Omental fat pad (tissue), 4 donors: ENCODE measurements at places on chromosomes 13 and 19.

DNA sequence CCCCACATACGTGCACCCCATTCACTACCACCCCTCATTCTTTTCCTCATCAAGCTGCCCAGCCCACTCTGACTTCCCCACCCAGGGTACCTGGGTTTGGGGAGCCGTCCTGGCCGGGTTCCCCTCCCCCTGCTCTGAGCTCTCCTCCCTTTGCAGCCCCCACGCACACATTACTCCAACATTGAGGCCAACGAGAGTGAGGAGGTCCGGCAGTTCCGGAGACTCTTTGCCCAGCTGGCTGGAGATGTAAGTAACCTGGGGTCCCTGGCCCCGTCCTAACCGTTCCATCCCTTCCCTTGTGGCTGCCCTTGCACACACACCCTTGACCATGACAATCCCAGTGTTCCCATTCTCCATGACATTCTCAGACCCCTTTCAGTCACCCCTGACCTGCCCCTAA is 2.6 kb downstream of the CAPNS1 start:
- DNase-seq, result no peak

- DNase-seq, result no peak
Observed at GRCh38 chr19:9943744-9944143, 7.4 kb upstream of the OLFM2 start.

DNA sequence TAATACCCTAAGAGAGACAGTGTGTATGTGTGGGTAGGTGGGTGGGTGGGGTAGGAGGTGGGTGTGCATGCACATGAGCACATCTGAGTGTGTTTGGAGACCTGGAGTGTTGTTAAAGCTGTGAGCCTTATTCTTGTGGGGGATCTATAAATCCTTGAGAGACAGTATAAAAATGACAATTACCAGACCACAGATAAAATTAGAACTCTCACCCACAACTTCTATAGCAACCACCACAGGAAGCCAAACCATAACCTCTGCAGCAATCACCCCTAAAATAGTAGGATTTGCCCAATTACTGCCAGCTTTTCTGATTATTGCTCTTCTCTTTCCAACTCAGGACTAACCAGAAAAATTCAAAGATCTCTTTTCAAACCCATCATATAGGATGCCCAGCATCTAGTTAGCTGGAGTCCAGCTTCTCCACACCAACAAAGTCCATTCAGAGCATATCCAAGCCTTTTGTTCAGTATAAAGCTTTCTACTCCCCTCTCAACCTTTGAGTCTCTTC is 93.4 kb upstream of the SLITRK1 start:
- no peak for DNase-seq

GRCh38 chr13:114173745-114174144 is 5.3 kb upstream of the CFAP97D2 start:
- DNase-seq, result no peak

DNA sequence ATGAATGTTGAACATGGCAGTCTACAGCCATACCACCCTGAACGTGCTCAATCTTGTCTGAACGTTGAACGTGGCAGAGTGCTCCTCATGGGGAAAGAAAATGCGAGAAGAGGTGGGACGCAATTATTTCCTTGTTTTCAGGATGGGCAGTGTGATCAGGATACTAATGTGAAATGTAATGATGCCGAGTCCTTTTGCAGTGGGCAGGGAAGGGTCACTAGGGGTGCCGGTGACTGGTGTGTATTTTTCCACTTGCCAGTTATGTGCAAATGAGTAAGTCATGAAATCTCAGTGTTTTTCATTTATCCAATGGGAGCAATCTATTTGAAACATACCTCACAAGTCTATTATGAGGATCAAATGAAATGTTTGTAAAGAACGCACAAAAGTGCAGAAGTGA is 84.8 kb downstream of the LNX2 start:
- no peak for DNase-seq

DNA sequence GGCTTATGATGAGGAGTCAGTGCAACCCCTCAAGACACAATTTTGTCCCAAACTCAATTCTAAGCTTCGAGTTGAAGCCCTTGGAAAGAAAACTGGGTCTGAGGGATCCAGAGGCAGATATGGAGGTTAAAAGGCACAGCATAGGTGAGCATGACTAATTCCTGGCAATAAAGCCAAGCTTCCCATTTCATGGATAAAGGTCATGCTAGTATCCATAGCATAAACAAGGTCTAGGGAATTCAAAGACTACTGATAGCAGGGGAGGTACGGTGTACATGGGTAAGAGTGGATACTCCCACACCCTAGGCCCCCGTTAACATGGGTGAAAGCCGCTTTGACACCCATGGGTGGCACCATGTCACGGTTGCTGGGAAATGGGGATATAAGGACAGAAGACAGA is 24.0 kb downstream of the MED4 start:
- DNase-seq, result no peak

- DNase-seq, result no peak
Observed at GRCh38 chr19:44909775-44910174, 4.2 kb downstream of the APOE start.

DNA sequence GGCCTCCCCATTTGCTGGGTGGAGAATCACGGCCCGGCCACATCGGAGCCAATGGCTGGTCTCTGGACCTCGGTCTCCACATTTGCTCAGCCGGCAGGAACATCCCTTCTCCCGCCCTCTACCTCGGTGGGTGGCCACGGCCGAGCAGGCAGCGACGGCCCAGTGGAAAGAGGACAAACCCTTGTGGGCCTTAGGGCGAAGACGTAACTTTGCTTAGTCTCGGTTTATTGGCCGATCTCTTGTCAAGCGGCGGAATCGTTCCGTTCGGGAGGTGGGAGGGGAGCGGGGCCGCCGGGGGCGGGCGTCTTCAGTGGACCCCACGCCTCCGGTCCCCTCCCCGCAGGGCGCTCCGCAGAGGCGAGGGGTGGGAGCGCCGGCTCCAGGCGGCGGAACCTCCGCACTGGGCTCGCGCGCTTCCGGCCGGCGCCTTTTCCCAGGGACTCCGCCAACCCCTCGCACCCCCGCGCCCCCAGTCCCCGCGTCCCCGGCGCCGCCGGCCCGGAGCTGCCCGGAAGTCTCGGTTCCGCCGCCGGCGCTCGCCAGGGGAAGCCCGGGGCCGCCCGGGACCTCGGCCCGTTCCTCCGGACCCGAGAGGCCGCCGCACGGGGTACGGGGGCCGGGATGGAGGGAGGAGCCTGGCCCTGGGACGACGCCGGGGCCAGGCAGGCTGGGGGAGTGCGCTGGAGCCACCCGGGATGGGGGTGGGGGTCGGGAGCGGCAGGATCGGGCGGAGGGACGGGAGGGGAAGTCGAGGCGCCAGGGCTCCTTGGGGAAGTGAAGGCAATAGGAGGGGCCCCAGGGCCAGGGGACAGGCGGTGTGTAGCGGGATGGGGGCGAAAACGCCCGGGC is at the start of gene ZNF580:
TSS of gene ZNF580 (plus strand) at position 426 of the 849 bp plus-strand sequence. CDS start 1,507 bp downstream, outside the sequence.
- DNase-seq, result no peak

DNA sequence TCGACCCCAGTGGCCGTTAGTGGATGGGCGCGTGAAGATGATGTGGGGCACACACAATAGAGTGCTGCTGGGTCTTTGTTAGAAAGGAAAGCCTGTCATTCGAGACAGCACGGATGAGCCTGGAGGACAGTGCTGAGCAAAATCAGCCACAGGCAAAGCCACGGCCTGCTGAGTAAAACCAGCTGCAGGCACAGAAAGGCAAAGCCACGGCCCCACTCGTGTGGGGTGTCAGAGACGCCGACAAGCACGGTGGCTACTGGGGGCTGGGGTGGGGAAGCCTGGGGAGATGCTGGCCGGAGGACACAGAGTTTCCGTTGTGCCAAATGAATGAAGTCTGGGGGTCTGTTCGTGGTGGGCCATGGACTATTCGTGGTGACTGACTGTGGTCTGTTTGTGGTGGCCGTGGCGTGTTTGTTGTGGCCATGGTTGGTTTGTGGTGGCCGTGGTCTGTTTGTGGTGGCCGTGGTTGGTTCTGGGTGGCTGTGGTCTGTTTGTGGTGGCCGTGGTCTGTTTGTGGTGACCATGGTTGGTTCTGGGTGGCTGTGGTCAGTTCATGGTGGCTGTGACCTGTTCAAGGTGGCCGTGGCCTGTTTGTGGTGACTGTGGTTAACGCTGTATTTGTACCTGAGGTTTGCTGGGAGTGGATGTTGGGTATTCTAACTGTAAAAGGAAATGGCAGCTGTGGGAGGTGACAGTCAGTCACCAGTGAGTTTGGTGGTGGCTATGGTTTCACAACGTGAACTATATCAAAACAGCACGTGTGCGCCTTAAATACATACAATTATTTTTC is 36.3 kb downstream of the MCF2L start:
- DNase-seq, result no peak

DNA sequence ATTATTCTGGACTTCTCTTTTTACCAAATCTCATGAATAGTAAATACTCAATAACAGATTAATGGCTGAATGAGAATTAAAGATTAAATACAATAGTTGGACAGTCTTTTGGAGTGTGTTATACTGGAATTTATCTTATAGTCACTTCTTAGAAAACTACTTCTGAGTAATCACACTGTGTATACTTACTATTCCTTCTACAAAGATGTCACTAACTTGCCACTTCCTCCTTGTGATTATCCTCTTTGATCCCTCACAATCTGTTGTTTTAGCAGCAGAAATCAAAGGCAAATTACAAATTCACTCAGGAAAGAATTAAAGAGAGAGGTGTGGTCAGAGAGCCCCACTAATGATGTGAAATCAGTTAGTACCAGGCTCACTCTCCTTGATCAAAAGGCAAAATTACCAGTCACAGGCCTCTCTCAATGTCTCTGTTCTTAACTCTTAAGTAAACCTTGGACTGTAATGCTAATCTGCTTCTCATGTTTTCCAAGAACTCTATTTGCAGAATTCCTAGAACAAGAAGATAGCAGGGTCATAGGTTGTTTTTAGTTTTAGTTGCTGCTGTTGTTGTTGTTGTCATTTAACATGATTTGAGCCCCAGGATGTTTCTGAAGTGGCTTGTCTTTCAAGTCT is 37.3 kb upstream of the FNDC3A start:
- no peak for DNase-seq

- DNase-seq, result no peak
Observed at GRCh38 chr13:49046519-49046918, 70.8 kb downstream of the FNDC3A start.

GRCh38 chr19:14070268-14071050 is 2.1 kb upstream of the MISP3 start:
- DNase-seq, result no peak

GRCh38 chr13:43942286-43942685 is 62.6 kb downstream of the LACC1 start:
- no peak for DNase-seq

DNA sequence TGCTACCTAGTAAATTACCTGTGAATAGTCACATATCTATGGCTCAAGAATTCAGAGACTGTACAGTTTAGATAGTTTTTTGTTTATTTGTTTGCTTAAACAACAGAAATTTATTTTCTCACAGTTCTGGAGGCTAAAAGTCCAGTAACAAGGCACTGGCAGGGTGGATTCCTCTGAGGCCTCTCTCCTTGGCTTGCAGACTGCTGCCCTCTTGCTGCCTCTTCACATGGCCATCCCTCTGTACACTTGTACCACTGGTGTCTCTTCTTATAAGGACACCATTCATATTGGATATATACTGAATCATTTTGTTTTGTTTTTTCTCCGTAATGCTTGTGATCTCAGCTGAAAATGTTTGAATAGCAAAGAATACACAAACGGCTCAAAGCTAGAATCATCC is 56.4 kb upstream of the MIR17HG start:
- no peak for DNase-seq

DNA sequence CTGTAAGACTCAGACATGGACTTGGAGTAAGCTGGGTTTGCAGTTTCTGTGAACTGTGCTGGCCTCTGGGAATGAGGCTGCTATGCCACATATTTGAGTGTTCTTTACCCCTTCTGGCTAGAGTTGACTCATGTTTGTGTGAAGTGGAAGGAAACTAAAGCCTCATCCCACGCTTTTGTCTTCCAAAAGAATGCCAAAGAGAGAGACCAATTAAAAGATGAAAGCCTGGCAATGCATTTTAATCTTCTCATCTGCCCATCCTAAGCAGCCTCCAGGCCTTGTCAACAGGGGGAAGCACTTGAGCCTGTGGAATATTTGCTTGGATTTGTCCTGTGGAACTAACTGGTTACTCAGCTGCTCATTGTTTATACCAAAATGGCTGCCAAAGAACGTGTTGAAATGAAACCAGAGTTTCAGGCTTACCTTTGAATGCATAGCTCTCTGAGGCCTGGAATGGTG is 49.1 kb downstream of the LMO7 start:
- no peak for DNase-seq
